ENCODE measurements at places on chromosomes 5 and 9.

DNA sequence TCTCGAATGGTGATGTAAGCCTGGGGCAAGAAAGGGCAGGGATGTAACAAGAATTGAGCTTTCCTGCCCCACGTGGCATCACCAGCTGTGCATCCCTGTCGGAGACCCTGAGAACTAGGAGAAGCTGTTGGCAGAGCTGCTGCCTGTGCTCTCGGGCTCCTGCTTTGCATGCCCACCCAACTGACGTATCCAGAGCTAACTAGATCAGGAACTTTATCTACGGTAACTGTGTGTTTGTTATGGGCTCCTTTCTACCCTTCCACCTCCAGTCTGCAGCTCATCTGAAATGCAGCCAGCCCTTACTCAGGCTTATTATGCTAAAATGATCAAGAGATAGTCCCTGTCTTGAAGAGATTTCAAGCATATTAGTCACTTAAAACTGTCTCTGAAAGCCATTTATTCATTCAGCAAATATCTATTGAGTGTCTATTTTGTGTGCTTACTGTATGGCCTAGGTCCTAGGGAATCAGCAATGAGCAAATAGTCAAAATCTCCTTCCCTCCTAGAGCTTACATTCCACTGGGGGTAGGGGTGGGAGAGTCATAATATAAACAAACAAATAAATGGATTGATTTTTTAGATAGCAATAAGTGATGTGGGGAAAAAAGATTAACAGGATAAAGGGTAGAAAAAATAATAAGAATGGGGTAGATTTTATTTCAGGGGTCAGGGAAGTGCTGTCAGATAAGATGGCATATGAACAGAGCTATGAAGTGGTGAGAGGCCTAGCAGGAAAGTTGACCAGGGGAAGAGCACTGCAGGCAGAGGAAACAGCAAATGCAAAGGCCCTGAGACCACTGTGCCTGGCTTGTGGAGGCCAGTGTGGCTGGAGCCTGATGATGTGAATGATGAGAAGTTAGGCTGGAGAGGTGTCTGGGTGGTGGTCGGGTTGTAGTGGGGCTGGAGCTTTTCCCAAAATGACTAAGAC is 118.2 kb downstream of the GALNT10 start:
- DNase-seq = no peak

GRCh38 chr5:14246350-14247053 is 103.4 kb downstream of the TRIO start:
- no peak for DNase-seq

- no peak for DNase-seq
Observed at GRCh38 chr9:123072407-123072995, 39.0 kb downstream of the GPR21 start.

DNA sequence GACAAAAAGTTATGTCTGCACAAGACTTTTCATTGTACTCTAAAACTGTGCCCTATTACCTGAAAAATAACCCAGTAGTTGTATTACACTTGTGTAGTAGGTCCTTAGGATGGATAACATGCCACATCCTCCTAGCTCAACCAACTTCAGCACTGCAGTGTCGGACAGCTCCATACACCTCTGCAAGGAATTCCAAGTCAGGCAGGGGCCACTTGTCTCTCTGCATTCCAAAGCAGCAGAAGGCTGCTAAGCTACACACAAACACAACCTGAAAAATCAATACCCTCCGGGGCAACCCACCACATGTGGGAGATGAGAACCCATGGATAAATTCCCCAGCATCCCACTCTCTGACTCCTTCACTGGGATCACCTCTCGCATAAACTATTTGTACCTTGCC is 50.2 kb downstream of the MED10 start:
- peak; percentile 45 for DNase-seq

DNA sequence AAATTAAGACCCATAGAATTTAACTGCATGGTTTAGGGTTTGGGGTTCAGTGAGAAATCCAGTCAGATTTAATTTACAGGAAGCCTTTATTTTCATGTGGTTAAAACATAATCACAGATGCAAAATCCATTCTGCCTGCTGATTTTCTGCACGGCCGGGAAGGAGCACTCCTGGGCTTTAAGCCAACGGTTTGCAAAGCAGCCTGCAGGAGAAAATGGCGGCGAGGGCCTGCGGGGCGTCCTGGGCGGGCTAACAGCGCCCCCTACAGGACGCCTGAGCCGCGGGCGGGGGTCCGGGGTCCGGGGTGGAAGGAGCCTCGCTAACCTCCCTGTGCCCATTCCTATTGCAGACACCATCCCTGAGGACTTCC is 47.6 kb downstream of the THBS4 start:
- peak; percentile 86 for DNase-seq

- no peak for DNase-seq
Observed at GRCh38 chr9:132210472-132211145, 48.8 kb downstream of the NTNG2 start.

DNA sequence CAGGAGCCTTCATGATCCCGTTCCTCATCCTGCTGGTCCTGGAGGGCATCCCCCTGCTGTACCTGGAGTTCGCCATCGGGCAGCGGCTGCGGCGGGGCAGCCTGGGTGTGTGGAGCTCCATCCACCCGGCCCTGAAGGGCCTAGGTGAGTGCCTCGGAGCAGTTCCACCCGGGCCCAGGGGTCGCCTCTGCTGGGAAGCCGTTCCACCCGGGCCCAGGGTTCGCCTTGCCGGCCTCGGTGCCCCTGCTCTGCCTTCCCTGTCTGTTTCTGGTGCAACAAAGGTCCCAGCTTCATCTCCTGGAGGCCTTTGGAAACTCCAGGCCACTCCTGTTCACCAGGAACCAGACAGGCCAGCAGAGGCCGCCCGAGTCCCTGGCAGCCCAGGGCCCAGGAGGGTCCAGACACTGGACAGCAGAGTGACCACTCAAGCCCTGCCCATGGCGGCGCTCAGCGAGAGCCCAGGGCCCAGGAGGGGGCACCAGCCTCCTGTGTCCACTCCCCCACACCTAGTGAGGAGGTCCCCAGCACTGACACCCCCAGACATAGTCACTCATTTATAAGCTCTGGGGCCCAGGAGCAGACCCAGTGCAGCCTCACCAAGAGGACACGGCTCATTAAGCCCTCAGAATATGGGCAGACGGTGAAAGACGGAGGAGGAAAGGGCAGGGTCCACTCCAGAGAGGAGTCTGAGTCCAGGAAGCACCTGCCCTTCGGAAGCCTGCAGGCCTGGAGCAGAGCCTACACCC is 7.5 kb downstream of the SLC6A19 start:
- peak; percentile 5 for DNase-seq

- no peak for DNase-seq
Observed at GRCh38 chr9:16682273-16682672, 188.2 kb downstream of the BNC2 start.

DNA sequence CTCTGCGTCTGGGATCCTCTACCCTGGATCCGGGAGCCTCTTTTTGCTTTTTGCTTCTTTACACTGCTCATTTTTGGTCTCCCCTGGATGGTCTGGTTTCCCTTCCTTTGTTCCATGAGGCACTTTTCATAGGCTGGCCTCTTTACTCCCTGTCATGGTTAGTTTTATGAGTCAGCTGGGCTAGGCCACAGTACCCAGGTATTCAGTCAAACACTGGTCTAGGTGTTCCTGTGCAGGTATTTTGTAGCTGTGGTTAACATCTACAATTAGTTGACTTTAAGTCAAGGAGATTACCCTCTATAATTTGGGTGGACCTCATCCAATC is 17.5 kb downstream of the ANKRD33B start:
- no peak for DNase-seq

DNA sequence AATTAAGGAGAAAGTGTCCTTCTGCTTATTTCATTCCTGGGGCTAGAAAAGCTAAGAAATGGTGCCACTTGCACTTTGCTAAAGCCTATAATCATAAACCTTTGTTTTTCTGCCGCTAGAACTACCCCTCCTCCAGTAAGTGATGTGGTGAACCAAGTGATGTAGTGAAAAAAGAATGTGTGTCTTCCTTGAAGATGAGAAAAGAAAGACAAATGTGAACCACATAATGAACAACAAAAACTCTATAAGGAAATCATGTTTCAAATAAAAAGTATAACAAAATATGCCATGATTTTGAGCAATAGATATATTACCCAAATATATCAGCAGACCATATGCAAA is 179.0 kb upstream of the SGCD start:
- no peak for DNase-seq

- DNase-seq = no peak
Observed at GRCh38 chr5:10520706-10521105, 43.2 kb upstream of the ANKRD33B start.

GRCh38 chr5:30001826-30002225 is 1191.7 kb upstream of the CDH6 start:
- peak; percentile 25 for DNase-seq

GRCh38 chr9:93905473-93906133 is 49.6 kb downstream of the BARX1 start:
- DNase-seq = no peak

- no peak for DNase-seq
Observed at GRCh38 chr9:83070261-83070660, 7.3 kb upstream of the RASEF start.

Data from OCI-M1 (cell line).